ENCODE measurements at places on chromosomes 5 and 9. TPM values are rescaled to one million over a fixed set of nuclear protein-coding genes. Genes with fewer than 3 reads are reported as not detected.

CCDC180 gene
- 1.0 TPM for total RNA-seq

MYO10 gene
- 70.0 TPM for total RNA-seq

GRCh38 chr9:13001989-13002580 lies 227.3 kb downstream of the LURAP1L start:
- DNase-seq, result no peak

GRCh38 chr5:128216860-128217531 lies 133.4 kb downstream of the SLC12A2 start:
- DNase-seq, result peak; percentile 86

INSL6 gene
- total RNA-seq, result not detected

DNA sequence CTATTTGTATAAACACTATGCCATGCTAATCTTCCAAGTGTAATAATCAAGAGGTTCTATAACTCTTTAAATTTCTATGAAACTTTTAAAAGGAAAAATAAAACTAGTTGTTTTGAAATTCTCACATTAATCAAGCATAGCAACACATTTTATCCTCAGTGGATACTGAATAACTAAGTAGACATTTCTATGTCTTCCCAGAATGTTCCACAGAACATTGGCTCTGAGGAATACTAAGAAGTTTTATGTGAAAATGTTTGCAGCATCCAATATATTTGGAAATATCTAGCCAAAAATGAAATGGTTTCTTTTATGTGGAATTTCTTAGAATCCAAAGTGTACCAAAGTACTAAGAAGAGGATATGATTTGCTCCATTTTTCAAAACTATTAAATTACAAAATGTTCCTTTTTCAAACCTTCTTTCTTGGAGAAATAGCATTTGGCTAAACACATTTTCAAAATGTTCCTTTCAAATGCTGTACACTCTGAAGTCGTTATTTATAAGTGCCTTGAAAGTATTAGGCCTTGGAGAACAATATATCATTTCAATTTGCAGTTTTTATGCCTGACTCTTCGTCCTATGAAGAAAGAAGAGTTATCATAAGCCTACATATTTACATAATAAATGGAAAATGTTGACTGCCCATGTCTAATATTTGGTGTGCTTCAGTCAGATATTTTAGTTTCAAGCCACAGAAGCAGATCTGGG lies 175.6 kb upstream of the COX7C start:
- DNase-seq, result no peak

DNA sequence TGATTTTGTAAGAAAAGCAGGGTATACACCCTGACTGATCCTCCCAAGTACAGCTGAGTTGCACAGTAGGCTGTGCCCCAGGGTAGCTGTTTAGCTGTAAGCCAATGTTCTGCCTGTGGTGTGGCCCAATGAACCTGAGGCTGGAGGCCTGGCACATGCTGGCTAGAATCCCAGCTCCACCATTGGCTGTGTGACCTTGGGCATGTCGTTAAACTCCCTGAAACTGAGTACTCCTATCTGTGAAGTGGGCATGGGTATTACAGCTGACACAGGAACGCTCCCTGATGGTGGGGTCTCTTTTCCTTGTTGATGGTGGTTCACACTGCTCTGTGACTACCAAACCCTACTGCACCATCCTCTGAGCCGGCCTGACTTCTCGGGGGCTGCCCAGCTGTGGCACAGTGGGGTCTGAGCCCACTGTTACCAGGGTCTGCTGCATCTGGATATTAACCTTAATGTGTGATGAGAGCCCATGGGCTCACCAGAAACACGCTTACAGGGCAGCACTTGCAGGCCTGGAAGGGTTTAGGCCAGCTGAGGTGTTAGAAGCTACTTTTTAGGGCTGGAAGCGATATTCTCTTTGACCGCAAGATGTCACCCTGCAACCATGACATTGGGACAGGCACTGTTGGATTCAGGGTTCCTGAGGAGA lies 7.0 kb upstream of the GADD45G start:
- no peak for DNase-seq

DNA sequence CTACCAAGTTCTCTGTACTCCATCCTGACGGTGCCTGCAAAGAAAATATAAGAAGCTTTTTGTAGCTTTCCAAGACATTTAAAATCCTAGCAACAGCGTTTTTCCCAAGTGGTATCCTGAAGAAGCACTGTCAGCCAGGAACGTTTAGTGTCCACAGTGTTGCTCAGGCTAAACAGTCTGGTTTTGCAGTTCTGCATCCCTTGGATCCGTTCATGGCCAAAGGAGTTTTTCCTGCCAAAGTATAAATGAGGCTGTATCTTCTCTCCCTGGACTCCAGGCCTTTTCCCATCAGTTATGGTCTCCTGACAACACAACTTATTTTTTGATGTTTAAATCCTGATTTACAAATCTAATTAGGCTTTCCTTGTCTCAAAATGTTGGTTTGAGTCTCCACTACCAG lies 925.8 kb downstream of the TLE1 start:
- DNase-seq, result no peak

GLRA1 gene
- not detected for total RNA-seq

DNA sequence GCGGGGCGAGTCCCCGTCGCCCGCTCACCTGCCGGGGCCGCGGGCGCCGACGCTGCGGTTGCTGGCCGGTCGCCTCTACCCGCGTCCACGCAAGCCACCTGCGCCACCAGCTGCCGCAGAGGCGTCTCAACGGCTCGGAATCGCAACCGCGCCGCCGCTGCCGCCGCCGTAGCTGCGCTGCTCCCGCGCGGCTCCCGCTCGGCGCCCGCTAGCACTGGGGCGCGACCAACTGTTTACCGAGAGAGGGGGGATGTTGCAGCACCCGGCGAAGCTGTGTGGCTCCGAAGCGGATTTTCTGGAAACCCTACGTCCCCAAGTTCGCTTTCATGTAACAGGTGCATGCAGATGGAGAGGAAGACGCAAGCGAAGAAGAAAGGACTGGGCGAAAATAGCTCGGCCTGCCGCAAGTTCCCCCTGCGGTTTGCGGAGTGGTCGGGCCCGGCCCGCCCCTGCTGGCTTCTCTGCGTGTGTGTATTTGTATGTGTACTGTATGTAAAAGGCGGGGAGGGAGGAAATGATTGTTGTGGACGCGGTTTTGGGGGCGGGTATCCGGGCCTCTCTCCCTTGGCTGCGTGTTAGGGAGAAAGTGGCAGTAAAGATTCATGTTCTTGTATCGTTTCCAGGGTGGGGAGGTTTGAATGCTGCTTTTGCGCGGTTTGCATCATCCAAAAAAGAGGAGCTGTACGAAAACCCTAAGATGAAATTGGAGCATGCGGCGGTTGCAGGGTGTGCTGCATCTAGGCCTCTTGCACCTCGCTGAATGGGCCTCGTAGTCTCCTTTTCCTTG lies at the start of gene PSIP1:
PSIP1 (minus strand) TSS at position 182 of the 787 bp plus-strand sequence. CDS start 782 bp downstream, outside the sequence.
- DNase-seq, result peak; percentile 16

GHR gene
- total RNA-seq, result 0.63 TPM

GRCh38 chr5:122297587-122298298 lies 14.3 kb upstream of the SNCAIP start:
- DNase-seq, result no peak

- no peak for DNase-seq
These were observed 673.9 kb upstream of the KLF4 start for GRCh38 chr9:108163321-108164005.

TSC1 gene
- 31.7 TPM for total RNA-seq

IFNA2 gene
- total RNA-seq, result not detected

PCDHA13 gene
- not detected for total RNA-seq

GRCh38 chr5:169268019-169268418 lies 32.9 kb downstream of the SLIT3 start:
- no peak for DNase-seq

GRCh38 chr9:23934291-23934906 lies 108.4 kb upstream of the ELAVL2 start:
- DNase-seq, result no peak

DNA sequence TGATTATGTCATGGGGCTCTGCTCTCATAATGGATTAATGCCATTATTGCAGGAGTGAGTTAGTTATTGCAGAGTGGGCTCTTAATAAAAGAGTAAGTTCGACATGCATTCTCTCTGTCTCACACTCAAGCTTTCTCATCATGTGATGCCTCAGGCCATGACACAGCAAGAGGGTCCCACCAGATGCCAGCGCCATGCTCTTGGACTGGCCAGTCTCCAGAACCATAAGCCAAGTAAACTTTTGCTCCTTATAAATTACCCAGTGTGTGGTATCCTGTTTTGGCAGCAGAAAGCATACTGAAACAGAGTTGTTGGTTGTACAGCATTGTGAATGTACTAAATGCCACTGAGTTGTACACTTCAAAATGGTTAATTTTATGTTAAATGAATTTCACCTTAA lies 138.1 kb downstream of the MYO10 start:
- DNase-seq, result no peak

- no peak for DNase-seq
These were observed 588 bp downstream of the TRAF2 start for GRCh38 chr9:136886610-136887597.

DNA sequence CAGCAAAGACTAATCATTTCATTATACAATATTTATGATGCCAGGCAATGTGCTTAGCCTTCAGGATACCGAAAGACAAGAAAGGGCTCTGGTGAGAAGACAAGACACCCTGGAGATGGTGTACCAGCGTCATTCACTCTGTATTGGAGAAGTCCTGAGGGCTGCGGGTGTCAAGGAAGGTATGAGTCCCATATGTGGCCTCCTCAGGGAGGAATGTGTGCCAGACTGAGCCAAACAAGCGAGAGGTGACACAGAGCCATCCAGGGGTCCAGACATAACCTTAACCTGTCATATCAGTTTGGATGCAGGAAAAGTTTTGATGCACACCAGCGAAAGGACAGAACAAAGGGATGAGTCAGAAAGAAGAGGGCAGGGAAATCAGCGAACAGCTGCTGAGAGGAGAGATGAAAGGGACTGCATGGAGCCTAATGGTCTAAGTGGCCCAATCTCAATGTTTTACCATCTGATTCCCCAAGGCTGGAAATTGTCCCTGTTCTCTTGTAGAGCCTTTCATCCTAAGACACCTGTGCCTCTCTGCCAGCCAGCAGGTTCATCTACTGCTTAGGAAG lies 38.9 kb downstream of the ADRA1B start:
- no peak for DNase-seq

GRCh38 chr5:37847978-37848425 lies 8.2 kb upstream of the GDNF start:
- DNase-seq, result no peak

- peak; percentile 16 for DNase-seq
These were observed 506.0 kb downstream of the HTR1A start for GRCh38 chr5:63456279-63456678.

SHOC1 gene
- not detected for total RNA-seq

DNA sequence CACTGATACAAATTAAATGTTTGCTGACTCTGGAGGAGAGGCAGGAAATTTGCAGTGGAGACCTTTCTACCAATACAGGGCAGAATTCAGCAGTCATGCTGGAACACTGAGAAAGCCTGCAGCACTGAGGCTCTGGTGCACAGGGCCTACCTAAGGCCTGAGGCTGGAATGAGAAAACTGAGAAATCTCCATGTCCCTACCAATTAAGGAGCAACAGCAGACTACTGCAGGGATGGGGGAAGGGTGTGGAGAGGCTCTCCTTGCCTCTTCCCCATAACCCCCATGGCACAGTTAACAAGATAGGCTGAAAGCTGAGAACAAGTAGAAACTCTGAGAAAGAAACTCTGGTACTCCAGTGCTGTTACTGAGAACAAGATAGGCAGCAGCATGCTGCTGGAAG lies 10.5 kb downstream of the FBXO4 start:
- DNase-seq, result no peak

GRCh38 chr5:167205881-167206280 lies 1085.6 kb upstream of the WWC1 start:
- no peak for DNase-seq

- DNase-seq, result no peak
These were observed 23.8 kb upstream of the SPTAN1 start for GRCh38 chr9:128528445-128529160.

GRCh38 chr9:76013809-76014208 lies 123.3 kb downstream of the PCSK5 start:
- no peak for DNase-seq

CNTNAP3 gene
- 2.5 TPM for total RNA-seq

SLC6A18 gene
- total RNA-seq, result not detected

WNT8A gene
- not detected for total RNA-seq

DNA sequence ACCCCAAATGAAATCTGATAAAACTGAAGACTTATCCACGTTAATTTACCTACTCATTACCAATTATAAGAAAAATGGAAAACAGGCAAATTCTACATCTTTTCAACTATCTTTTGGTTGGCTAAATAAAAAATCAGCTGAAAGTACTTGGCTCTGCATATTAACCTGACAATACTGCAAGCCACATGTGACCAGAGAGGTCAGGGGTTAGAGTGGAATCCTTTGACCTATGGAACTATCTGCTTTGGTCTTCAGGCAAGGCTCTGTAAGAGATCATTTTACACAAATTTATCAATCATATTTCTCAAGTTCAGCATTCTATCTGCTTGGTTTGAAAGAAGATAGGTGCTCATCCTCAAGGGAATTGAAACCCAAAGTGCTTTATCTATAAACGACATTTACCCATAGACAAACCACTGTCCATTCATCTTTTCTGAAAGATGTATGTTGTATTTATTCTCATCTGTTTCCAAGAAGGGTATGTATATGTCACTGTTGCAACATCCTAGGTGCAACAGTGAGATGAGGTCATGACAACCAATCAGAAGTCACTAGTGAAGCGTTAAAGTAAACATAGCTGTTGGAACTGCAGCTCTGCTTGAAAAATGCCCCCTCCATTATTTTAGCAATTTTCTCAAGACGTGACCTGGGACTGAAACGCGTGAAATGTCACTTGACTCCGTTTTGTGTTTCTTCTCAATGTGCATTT lies 144.9 kb upstream of the POU5F2 start:
- no peak for DNase-seq

ZNF367 gene
- total RNA-seq, result 1.4 TPM

- DNase-seq, result no peak
These were observed 1.1 kb downstream of the CRAT start for GRCh38 chr9:129109537-129109903.

DNA sequence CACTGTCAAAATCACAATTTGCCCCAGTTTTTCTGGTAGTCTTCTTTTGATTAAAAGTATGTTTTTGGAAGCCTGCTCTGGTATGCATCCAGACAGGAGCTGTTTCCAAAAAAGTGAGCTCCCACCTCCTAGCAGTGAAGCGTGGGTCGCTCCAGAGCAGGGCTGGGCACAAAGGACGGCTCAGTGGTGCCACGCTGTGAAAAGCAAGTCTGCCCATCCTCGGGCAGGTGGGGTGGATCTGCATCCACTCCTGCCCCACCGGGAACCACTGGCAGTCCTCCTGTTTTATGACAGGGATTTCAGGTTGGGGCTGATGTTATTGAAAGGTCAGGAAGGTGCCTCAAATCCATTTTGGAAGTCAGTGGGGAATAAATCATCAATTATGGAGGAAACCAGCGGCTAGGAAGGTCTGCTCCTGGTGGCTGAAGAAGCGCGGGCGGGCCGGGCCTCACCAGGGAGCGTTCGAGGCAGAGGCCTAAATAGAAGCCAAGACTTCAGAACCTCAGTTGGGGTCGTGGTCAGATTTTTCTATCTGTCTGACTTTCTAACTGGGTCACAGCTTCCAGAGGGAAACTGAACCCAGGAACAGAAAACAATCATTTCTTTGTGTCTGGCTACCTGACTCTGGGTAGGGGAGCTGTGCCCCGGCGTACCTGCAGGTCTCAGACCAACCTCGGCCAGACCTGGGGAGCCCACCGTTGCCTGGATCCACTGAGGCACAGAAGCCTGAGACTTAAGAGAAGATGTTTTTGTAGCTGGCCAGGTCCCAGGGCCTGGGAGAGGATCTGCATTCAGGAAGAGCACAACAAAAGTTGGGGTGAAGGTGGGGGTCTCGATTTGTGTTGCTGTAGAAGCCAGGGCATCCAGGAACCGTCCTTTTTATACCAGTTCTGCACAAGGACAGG lies 168.1 kb downstream of the PAX5 start:
- no peak for DNase-seq

SMIM27 gene
- total RNA-seq, result 5.8 TPM

- no peak for DNase-seq
These were observed 35.6 kb downstream of the DAB2IP start for GRCh38 chr9:121686930-121687541.

SH3RF2 gene
- total RNA-seq, result 10.3 TPM
